ENCODE measurements at places on chromosomes 2 and 18.

GRCh38 chr18:38473535-38473934, 907.9 kb upstream of the CELF4 start:
- no peak for DNase-seq

DNA sequence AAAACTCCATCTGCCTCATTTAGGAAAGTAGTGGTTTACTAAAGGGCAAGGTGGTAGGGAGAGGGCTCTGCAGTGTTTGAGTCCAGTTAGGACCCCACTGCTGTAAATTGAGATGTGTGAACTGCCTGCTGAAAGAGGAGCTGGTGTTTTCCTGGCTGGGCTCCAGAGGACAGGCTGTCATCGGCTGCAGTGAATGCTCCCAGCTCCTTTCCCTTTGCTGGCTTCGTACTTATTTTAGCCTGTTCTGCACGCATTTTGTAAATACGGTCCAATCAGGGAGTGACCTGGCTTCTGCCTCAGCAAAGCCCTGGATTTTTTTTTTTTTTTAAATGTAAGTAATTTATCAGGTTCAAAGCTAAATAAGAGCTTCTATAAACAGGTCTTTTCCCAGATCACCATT, 37.5 kb downstream of the SLC4A3 start:
- no peak for DNase-seq

DNA sequence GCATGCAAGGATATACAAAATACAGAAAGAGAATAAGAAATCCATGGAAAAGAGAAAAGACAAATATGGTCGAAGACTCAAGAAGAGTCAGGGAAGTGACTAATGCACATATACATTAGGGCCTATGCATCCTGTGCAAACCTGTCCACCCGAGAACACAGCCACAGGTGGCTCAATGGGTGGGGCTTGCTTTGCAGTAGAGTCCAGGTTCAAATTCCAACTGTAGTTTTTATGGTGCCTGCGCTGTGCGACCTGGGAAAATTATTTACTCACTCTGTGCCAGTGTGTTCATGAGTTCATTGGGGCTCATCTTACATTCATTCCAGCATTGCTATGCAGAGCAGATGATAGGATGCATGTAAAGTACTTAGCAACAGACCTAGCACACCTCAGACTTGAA, 244.7 kb downstream of the CTNNA2 start:
- no peak for DNase-seq

DNA sequence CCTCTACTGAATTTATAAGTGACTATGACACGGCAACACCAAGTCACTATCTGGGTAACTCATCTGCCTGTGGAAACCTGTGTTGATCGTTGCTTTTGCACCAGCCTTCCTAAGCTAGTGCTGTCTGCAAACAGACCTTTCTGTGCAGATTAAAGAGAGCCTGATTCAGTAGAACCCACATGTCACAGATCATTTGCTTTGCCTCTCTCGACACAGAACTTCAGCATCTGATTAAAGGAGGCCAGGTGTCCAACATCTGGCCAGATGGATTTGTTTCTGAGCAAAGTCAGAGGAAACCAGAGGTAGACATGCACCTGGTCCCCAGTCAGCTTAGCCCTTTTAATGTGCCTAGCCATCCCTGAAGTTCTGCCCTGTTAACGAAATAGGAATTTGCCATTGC, 15.0 kb upstream of the TTR start:
- DNase-seq, result no peak

- DNase-seq, result no peak
Measured at GRCh38 chr2:84383271-84383670, 75.8 kb downstream of the SUCLG1 start.

DNA sequence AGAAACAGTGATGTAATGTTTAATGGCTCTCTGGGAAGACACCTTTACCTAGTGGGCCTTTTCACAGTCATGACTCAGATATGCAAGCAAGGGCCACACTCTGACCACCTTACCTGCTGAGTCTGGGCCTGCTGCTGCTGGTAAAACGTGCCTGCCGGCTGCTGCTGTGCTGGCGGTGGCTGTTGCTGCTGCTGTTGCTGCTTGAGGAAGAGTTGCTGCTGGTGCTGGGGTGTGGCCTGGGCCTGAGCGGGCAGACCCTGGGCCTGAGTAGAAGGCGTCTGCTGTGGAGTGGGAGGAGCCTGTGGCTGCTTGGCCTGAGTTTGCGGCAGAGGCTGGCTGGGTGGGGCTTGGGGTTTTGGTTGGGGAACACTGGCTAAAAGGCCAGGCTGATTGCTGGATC, 81.6 kb upstream of the NFU1 start:
- DNase-seq, result no peak

DNA sequence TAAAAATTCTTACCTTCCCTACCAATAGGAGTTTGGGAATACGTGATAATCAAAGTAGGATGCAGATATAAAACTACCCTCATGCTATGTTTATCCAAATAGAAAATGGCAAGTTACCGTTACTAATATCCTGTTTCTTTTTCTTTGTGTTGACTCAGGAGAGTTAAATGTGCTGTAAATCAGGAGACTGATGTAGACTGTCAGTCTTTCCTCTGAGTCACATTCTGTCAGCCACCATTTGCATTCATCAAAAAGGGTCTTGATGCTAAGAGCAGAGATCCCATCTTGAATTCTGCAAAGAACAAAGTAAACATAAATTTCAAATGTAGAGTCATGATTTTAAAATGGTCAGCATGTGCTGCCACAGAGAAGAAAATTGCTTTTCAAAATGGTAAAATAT, 712.8 kb downstream of the SOCS6 start:
- no peak for DNase-seq

GRCh38 chr2:64015898-64016297, 3.3 kb downstream of the VPS54 start:
- DNase-seq, result no peak

GRCh38 chr2:200627110-200627770, 41.4 kb downstream of the AOX1 start:
- no peak for DNase-seq

GRCh38 chr2:80195034-80195433, 109.5 kb downstream of the LRRTM1 start:
- no peak for DNase-seq

DNA sequence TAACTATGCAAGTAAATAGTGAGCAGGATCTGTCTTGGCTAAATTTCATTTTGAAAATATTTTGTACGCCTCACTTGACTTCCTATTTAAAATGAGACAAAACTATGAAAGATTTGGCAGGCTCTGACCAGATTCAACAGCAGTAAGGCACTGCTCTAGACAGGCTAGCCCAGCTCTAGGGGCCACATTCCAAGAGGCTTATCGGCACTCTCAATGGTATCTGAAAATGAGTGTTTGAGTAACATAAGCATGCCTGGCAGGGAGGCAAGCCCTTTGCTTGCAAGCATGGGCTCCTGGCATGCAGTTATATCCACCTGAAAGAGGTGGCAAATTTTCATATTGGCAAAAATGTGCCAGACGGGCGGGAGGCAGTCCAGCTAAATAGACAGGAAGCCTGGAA, 10.5 kb downstream of the CAPN13 start:
- no peak for DNase-seq

DNA sequence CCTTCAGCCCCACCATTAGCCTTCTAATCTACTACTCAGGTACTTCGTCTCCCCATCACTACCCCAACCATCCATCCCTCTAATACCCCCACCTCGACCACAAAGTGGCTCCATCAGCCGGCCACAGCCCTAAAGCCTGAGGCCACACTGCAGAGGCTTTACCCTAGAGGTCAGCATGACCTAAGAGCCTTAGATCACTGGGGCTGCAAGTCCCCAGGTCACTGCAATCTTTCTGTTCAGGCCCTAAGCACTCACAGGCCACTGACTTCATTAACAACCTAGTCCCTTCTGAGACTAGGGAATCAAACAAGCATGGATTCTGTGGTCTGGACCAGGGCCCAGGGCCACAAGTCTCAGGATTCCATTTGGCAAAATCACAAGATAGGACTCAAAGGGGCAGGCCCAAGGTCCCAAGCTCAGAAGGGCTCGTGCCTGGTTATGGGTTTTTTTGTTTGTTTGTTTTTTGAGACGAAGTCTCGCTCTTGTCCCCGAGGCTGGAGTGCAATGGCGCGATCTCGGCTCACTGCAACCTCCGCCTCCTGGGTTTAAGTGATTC, 37.0 kb upstream of the PKDCC start:
- DNase-seq, result no peak

- DNase-seq, result no peak
Measured at GRCh38 chr18:71374294-71375000, 1085.6 kb downstream of the SOCS6 start.

DNA sequence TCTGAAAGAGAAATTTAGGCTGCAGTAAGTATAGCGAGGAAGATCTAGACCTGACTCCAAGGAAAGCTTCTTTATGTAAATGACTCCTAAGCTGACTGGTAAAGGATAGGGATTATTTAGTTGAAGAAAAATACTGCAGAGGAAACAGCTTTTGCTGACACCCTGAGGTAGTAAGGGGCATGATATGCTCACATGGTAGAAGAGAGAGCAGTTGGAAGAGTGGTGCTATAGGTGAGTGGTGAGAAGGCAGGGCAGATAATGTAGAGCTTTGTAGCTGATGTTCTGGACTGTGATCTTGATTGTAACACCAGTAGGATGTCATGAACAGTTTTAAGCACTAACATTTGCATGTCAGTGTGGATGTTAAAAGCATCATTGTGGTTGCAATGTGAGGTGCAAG, 639.1 kb upstream of the SLC39A10 start:
- no peak for DNase-seq

- DNase-seq, result no peak
Measured at GRCh38 chr2:26900831-26901321, 52.9 kb downstream of the DPYSL5 start.

GRCh38 chr2:190325588-190325987, 6.0 kb upstream of the HIBCH start:
- DNase-seq, result no peak

DNA sequence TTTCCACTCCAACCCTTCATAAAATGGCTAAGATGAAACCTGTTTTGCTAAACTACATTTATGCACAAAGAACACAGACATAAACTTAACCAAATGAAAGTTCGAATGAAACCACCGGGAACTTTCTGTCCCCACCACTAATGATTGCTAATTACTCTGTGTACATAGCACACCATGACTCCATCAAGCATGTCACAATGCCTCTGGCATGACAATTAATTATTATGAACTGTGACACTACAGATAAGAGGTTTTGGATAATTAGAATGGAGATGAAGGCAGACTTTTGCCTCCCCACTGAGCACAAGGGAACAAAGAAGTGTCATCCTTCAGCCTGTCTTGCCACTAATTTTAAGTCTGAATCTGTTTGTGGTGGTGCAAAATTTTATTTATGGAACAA, 1.5 kb downstream of the DAPL1 start:
- no peak for DNase-seq

- no peak for DNase-seq
Measured at GRCh38 chr2:234178330-234179030, 128.0 kb downstream of the SPP2 start.

GRCh38 chr2:63678551-63678950, 89.8 kb downstream of the MDH1 start:
- DNase-seq, result no peak

GRCh38 chr2:238971318-238972145, 123.6 kb downstream of the TWIST2 start:
- DNase-seq, result no peak

DNA sequence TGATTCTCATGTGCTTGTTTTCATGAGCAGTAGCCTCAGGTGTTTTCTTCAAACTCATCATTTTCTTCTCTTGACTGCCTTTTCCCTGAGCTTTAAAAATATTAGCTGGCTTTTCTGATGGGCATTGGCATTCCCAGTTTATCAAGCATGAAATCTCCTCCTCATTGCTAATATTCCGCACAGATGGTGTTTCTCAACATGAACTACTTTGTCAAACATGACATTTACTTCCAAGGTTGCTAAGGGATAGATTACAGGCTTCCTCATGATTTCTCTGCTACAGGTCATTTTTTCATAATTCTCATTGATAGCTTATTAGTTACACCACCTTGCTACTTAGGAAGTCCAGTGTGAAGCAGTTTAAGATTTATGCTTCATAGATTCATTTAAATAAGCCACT, 1116.9 kb upstream of the CNTNAP5 start:
- no peak for DNase-seq

- no peak for DNase-seq
Measured at GRCh38 chr2:70480468-70480867, 73.2 kb downstream of the TGFA start.

DNA sequence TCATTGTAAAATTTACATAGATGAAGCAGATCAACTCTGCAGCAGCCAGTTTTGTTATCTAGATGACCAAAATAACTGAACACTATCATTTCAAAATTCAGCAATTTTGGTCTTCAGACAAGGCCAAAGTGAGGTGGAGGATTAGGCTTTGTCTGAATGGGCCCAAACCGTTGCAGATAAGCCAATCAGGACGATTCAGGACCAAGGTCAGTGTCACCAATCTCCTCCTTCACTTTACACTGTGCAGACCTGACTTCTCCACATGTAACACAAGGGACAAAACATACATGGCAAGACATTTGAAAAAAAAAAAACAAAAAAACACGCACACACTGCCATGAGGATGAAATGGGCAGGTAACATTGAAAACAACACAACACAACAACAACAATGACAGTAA, 211.2 kb downstream of the NAPG start:
- no peak for DNase-seq

- no peak for DNase-seq
Measured at GRCh38 chr2:226408141-226408540, 391.5 kb downstream of the IRS1 start.

DNA sequence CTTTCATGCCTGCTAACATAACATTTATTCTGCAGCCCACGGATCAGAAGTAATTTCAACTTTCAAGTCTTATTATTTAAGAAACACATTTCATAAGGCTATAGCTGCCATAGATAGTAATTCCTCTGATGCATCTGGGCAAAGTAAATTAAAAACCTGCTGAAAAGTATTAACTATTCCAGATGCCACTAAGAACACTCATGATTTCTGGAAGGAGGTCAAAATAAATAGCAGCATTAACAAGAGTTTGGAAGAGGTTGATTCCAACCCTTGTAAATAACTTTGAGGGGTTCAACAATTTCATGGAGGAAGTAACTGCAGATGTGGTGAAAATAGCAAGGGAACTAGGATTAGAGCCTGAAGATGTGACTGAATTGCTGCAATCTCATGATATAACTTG, 77.6 kb downstream of the CCDC148 start:
- DNase-seq, result no peak

- no peak for DNase-seq
Measured at GRCh38 chr18:23568281-23569138, 17.8 kb downstream of the NPC1 start.

DNA sequence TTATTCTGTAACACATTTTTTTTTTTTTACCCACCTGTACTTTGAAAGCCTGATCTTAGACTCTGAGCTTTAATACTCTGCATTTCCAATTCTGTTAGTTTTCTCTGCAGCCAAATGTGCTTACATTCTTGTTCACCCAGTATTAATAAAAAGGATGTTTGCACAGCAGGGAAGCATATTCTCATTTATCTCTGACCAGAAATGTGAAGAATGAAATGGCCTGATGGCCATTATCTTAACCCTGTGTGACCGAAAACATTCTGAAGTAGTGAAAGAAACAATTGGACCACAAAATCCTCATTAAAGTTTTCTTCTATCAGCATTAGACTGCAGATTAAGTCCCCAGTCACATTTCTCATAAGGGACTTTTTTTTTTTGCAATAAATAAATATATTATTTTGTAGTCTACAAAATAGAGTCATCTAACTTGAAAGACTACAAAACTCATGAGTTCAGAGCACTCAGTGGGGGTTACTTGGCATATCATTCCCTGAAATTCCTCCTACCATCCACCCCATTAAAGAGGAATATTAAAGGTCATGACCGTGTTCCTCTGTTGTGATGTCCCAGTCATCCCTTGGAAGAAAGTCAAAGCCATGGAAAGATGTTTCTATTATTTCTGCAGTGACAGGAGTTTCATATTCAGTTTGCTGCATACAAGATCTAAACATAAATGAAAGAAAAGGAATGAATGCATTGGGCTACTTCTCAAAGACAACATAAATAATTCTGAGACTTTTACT, 364.4 kb downstream of the RND3 start:
- no peak for DNase-seq

Data from stimulated activated CD4-positive, alpha-beta T cell treated with anti-CD3 and anti-CD28 coated beads, TNF-alpha, amount 100 ng/mL, for 1 hour (primary cell).